Stimulated activated CD8-positive, alpha-beta memory T cell treated with anti-CD3 and anti-CD28 coated beads, Interleukin-4, amount 100 ng/mL, for 4 hours (primary cell): ENCODE measurements at places on chromosomes 5 and 9.

GRCh38 chr5:96254980-96255691 lies 177.9 kb downstream of the PCSK1 start:
- no peak for DNase-seq

DNA sequence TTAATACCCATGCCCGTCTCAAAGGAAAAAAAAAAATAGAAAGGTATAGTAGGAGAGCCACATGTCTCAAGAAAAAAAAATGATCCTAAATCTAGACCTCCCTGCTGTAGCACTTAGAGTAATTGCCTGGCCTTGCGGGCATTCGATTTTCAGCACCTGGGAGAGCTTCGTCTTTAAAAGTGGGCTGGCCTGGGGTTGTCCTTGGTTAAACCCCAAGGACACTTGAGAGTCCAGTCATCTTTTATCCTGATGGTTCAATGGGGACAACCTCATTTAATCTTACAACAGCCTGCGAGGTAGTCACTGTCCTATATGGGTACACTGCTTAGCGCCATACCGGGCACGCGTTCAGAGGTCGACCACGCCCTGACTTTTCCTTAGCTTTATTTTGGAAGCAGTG lies 60.1 kb downstream of the MAT2B start:
- DNase-seq: no peak

DNA sequence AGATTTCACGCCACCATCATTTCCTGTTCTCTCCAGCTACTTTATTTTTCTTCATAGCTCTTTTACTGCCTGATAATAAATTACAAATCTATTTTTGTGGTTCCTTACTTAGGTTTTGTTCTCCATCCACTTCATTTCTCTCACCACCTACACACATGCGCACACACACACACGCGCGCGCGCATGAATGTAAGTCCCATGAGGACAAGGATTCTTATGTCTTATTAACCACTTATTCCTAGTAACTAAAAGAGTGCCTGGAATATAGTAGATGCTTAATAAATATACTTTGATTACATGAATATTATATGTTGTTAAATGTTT lies 116.5 kb downstream of the TRPM6 start:
- no peak for DNase-seq

DNA sequence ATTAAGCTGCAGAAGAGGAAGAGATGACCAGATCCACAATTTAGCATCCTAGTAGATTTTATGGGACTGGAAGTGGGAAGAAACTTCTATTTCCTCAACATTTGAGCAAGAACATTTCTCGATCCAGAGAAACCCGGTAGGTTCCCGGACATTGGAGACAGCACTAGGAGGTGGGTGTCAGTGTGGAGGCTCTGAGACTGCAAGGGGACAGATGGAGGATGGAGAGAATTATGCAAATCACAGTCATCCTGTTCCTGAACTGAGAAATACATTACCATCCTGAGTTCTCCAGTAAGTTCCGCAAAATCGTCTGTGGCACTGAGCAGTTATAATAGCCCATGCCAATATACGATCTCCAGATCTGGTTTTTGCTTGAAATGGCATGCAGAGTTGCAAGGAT lies 25.6 kb downstream of the GLDC start:
- DNase-seq: no peak

- no peak for DNase-seq
These were observed 99.7 kb upstream of the OSMR start for GRCh38 chr5:38745836-38746732.

GRCh38 chr5:50807661-50808060 lies 141.2 kb downstream of the PARP8 start:
- DNase-seq: no peak

- DNase-seq: no peak
These were observed 215.4 kb upstream of the CTNND2 start for GRCh38 chr5:12119657-12120056.

DNA sequence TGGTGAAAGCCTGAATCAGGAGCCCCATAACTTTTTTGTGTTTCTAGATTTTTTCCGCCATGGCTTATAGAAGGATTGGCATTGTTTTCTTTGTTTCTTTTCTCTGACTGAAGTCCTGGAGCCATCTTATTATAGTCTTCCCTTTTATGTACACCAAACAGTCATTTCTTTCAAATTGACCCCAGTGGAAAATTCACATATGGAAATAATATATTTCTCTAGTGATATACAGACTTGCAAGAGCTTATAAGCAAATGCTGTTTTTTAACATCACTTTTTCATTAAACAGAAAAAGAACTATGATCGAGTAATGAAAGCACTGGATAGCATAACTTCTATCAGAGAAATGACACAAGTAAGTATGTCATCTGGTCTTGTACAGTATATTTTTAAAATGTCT lies 155.6 kb downstream of the PARP8 start:
- no peak for DNase-seq

- DNase-seq: no peak
These were observed 394.3 kb downstream of the OSTF1 start for GRCh38 chr9:75482566-75482965.

GRCh38 chr9:93917121-93917853 lies 37.9 kb downstream of the BARX1 start:
- no peak for DNase-seq

DNA sequence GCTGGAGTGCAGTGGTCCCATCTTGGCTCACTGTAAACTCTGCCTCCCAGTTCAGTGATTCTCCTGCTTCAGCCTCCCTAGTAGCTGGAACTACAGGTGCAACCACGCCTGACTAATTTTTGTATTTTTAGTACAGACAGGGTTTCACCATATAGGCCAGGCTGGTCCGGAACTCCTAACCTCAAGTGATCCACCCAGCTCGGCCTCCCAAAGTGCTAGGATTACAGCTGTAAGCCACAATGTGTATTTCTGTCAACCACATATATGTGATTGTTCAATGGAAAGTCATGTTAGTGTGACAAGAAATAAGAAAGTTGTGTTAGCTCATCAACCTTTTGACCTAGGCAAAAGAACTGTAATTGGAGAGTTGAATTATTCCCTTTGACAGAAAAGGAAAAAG lies 677.1 kb upstream of the CHD1 start:
- no peak for DNase-seq

DNA sequence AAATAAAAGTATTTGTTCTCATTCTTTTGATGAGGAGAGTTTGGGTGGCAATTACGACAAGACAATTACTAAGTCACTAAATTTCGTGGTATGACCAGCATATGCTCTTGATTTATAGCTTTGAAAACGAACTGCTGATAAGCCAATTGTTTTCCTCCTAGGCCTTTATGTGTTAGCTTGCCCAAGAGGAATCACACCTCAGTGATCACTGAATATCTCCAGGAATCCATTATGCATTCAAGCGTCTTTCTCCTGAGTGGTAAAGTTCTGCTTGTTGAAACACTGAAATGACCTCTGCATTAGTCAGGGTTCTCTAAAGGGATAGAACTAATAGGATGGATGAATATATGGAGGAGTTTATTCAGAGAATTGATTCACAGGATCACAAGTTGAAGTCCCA lies 677.7 kb upstream of the MEF2C start:
- no peak for DNase-seq

- no peak for DNase-seq
These were observed 181.9 kb upstream of the TBCA start for GRCh38 chr5:77957931-77958521.

- no peak for DNase-seq
These were observed 118.5 kb downstream of the GNAQ start for GRCh38 chr9:77912895-77913693.

- DNase-seq: no peak
These were observed 40.0 kb downstream of the NIM1K start for GRCh38 chr5:43231977-43232376.

- DNase-seq: no peak
These were observed 17.7 kb downstream of the ISOC1 start for GRCh38 chr5:129112295-129112694.

- no peak for DNase-seq
These were observed 9.2 kb upstream of the SHROOM1 start for GRCh38 chr5:132839426-132840301.

- DNase-seq: no peak
These were observed at the start of gene FAT2 for GRCh38 chr5:151591144-151591819. TSS of gene FAT2 (minus strand) at chr5:151591331. CDS start at chr5:151568931, 22,400 bp downstream.

DNA sequence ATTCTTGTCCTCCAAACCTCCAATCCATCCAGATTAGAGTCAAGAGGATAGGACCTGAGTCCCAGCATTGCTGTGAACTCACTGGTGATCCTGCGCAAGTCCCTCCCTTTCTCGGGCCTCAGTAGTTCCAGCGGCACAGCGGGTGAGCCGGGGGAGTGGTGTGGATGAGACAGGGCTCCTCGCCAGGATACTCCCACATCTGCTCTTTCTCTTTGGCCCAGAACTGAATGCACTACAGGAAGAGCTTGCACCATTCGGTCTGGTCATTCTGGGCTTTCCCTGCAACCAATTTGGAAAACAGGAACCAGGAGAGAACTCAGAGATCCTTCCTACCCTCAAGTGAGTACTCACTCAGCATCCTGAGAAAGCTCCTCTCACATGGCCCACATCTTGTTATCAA lies 6.3 kb downstream of the GPX3 start:
- no peak for DNase-seq

DNA sequence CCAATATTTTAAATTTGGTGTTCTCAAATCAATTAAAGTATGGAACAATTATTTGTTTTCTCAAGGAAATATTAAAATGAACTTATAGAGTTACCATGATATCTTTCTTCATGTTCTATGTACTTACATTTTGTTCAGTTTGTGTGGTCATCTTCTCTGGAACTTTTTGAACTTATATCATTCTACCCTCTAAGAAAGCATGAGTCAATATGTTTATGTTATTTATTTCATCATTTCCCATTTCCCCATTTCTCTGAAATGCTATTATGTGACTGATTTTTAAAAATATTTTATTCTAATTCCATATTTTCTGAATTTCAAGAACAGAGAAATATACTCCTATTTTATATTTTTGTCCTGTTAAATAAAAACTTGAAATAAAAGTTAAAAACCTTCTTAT lies 123.5 kb upstream of the ACOT12 start:
- DNase-seq: no peak

DNA sequence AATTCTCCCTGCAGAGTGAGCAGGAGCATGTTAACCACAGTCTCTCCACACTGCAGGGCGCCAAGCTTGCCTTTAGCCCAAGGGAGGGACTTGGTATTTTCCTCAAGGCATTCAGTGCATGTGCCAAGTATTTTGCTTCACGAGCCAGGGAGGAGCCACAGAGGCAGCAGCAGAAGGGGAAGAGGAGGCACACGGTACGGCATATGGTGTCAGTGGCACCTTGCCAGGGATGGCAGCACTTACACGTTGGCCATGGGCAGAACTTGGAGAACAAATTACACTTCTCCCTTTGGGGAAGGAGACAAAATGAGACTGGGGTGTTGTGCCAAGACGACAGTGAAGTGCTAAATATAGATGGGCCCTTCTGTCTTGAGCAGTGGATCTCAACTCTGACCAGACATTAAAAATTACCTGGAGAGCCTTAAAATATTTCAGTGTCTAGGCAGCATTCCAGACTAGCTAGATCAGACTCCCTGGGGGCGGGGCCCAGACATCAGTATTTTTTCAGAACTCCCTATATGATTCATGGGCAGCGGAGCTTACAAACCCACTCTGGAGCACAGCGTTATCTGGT lies 155.8 kb downstream of the DRD1 start:
- no peak for DNase-seq

- no peak for DNase-seq
These were observed 280.3 kb upstream of the CDH9 start for GRCh38 chr5:27318701-27319100.

GRCh38 chr5:10964806-10965205 lies 203.8 kb upstream of the DAP start:
- no peak for DNase-seq

DNA sequence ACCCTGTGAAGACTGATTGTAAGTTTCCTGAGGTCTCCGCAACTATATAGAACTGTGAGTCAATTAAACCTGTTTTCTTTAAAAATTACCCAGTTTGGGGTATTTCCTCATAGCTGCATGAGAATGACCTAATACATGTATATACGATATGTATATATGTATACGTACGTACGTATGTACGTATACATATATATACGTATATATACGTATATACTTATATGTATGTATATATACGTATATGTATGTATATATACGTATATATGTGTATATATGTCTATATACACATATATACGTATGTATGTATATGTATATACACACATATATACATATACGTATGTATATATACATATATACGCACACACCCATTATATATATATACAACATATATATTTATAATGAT lies 1153.0 kb upstream of the CDH18 start:
- no peak for DNase-seq

- no peak for DNase-seq
These were observed 84.6 kb upstream of the LIFR start for GRCh38 chr5:38641003-38641402.

DNA sequence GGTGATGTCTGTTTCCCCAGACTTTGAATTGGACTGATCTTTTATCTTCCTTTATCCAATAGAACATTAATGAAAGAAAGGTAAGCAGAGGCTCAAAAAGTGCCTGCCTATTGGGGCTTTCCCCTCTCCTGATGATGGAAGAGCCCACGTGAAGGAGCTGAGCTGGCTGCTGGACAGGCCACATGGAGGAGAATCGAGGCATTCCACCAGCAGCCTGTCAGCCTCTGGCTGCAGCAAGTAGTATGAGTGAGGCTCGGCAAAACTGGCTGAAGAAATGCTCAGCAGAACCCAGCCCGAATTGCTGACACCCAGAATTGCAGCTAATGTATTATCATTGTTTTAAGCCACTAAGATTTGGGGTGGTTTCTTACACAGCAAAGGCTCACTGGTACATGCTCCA lies 66.5 kb upstream of the STC2 start:
- no peak for DNase-seq
